Left cardiac atrium (tissue), 4 donors: ENCODE measurements at places on chromosomes 11 and 22. TPM values are rescaled to one million over a fixed set of nuclear protein-coding genes. Genes with fewer than 3 reads are reported as not detected.

- no peak for DNase-seq
Observed at GRCh38 chr11:6568191-6568918, 35.1 kb downstream of the RRP8 start.

- no peak for DNase-seq
Observed at GRCh38 chr11:102237096-102237735, 80.1 kb upstream of the BIRC3 start.

DNA sequence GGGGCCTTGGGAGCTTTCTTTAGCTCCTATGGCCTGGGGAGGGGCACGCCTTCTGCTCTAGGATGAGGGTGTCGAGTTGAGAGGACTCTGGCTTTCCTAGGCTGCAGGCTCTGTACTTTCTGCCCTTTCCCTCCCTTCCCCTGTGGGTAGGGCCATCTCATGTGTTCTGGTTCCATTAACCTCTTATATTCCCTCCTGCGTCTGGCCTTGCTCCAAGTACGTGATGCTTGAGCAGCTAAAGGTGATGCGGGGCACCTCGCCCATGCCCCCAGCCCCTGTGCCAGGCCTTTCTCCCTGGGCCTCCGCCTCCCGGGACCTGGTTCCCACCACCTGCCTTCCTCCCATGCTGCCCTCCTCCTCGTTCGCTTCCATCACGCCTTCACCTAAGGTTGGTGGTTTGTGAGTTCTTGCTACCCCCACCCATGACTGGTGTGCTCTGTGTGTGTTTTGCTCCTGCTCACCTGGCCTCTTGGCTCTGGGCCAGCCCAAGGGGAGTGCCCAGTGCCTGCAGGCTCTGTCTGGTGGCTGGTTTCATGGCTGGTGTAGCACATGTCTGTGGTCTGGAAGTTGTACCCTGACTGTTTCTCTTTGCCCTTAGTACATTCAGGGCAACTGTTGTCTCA is 34.1 kb downstream of the PHLDB1 start:
- no peak for DNase-seq

DNA sequence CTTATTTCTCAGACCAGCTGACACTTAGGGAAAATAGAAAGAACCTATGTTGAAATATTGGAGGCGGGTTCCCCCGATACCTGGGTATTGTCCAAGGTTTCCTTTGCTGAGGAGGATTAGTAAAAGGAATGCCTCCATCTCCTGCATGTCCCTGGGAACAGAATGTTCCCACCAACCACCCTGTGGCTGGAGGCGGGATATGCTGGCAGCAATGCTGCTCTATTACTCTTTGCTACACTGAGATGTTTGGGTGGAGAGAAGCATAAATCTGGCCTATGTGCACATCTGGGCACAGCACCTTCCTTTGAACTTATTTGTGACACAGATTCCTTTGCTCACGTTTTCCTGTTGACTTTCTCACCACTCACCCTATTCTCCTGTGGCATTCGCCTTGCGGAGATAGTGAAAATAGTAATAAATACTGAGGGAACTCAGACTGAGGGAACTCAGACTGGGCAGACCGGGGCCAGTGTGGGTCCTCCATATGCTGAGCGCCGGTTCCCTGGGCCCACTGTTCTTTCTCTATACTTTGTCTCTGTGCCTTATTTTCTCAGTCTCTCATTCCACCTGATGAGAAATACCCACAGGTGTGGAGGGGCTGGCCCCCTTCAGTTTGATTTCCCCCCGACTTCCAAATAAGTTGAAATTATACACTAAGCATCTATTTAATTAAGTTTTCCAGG is 32.1 kb downstream of the IGLL1 start:
- DNase-seq = no peak

- no peak for DNase-seq
Observed at GRCh38 chr11:75248924-75249256, 8.3 kb downstream of the TPBGL start.

GRCh38 chr22:41957941-41958556 is 6.1 kb downstream of the SMIM45 start:
- DNase-seq = no peak

- no peak for DNase-seq
Observed at GRCh38 chr22:41565403-41566054, 4.7 kb downstream of the CSDC2 start.

GRCh38 chr22:49735411-49735900 is 92.2 kb downstream of the BRD1 start:
- DNase-seq = no peak

- no peak for DNase-seq
Observed at GRCh38 chr11:134474070-134474860, 62.2 kb upstream of the B3GAT1 start.

KLHL35 gene
- total RNA-seq = 1.1 TPM

RFPL2 gene
- total RNA-seq = 0.12 TPM

FAM83F gene
- 2.4 TPM for total RNA-seq

MRGPRF gene
- total RNA-seq = 12.4 TPM

MYBPC3 gene
- total RNA-seq = 1,049 TPM

APOA4 gene
- total RNA-seq = not detected

CNTN5 gene
- total RNA-seq = not detected
